Neuronal stem cell (in vitro differentiated cells): ENCODE measurements at places on chromosomes 12 and 14.

- DNase-seq, result no peak
Observed at GRCh38 chr14:90602088-90602687, 205.4 kb downstream of the CALM1 start.

- no peak for DNase-seq
Observed at GRCh38 chr12:96070670-96071279, 35.4 kb upstream of the LTA4H start.

DNA sequence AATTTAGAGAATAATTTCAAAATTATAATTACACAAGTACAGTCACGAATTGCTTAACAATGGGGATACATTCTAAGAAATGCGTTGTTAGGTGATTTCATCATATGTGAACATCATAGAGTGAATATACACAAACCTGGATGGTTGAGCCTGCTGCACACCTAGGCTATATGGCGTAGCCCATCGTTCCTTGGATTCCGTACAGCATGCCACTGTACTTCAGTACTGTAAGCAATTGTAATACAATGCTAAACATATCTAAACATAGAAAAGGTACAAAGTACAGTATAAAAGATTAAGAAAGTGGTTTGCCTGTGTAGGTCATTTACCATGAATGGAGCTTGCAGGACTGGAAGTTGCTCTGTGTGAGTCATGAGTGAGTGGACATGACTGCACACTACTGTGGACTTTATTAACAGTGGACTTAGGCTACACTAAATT, 286.2 kb downstream of the CACNA1C start:
- no peak for DNase-seq

GRCh38 chr12:52307836-52308805, 13.1 kb downstream of the KRT83 start:
- peak; percentile 64 for DNase-seq
